ENCODE measurements at places on chromosomes 1 and 21. TPM values are rescaled to one million over a fixed set of nuclear protein-coding genes. Genes with fewer than 3 reads are reported as not detected.

ITLN2 gene
- 0.23 TPM for polyA plus RNA-seq

SYT11 gene
- 2.2 TPM for polyA plus RNA-seq

ADAM15 gene
- polyA plus RNA-seq: 113 TPM

KCTD3 gene
- 14.2 TPM for polyA plus RNA-seq

HMCN1 gene
- 3.9 TPM for polyA plus RNA-seq

KCNA3 gene
- 0.06 TPM for polyA plus RNA-seq

EPHA2 gene
- polyA plus RNA-seq: 14.0 TPM

GRCh38 chr1:115458426-115459114, 120.5 kb upstream of the NGF start:
- no peak for DNase-seq

DNA sequence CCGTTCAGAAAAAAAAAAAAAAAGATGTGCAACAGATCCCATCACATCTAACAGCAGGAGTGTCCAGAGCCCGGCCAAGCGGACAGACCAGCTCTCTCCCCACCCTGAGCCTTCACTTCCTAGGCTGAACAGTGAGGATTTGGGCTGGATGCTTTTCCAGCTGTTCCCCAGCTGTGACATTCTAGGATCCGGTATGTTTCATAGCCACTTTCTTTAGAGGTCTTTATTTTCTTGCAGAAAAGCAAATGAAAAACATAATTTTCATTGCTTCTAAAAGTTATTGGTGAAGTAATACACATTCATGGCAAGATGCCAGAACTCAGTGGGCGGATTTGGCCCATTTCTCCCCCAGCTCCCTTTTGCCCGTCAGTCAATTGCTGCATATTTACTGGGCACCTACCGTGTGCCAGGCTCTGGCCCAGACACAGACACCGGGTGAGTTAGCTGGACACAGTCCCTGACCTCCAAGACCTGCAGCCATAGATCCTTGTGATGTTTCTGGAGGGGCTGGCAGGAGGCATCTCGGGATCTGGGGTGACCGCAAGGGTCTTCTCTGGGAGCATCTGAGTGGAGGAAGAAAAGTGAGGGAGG, 213.7 kb upstream of the VAMP3 start:
- DNase-seq: no peak

DNA sequence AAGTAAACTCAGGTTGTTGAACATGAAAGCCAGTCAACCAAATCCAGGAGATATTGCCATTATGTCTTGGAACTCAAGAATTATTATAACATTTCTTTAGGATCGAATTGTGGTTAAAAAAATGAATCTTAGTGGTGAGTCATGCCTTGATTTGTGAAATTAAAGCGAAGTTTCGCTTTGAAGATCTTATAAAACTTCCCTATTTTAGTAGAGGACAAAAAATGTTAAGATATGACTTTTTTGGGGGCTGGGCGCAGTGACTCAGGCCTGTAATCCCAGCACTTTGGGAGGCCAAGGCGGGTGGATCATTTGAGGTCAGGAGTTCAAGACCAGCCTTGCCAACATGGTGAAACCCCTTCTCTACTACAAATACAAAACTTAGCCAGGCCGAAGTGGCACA, 39.5 kb upstream of the PTBP2 start:
- DNase-seq: no peak

GRCh38 chr1:41776891-41777441, 141.8 kb downstream of the HIVEP3 start:
- no peak for DNase-seq

DNA sequence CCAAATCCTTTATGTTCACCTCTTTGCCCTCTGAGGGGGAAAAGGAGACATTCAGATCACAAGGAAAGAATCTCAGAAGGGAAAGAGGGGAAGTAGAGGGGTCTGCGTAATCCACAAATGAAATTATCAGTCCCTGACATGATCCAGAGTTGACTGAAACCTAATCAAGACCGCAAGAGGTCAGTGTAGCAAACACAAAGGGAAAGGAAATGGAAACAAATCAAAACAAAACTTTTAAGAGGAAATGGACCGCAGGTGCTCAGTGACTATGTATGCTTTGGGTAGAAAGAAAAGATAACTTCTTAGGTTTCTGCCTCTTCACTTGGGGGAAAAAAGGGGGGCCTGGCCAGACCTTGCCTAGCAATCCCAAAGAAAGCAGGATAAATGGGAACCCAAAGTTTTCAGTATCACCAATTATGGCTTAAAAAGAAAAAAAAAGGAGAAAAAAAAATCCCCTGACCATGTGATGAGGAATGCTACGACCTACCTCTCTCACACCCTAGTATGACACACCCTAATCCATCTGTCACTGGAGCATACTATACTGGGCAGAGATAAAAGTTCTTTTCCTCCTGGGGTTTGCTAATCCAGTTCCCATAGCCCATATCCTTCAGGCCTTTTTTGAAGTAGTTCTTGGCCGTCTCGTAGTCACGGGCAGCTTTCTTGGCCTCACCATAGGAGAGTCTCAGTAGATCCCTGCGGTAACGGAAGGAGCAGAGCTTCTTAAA, 16.9 kb downstream of the CHRNB2 start:
- DNase-seq: no peak

GRCh38 chr1:202197653-202198365, 4.2 kb downstream of the LGR6 start:
- no peak for DNase-seq

GRCh38 chr1:14602136-14602535, 3.7 kb downstream of the KAZN start:
- peak; percentile 41 for DNase-seq

DNA sequence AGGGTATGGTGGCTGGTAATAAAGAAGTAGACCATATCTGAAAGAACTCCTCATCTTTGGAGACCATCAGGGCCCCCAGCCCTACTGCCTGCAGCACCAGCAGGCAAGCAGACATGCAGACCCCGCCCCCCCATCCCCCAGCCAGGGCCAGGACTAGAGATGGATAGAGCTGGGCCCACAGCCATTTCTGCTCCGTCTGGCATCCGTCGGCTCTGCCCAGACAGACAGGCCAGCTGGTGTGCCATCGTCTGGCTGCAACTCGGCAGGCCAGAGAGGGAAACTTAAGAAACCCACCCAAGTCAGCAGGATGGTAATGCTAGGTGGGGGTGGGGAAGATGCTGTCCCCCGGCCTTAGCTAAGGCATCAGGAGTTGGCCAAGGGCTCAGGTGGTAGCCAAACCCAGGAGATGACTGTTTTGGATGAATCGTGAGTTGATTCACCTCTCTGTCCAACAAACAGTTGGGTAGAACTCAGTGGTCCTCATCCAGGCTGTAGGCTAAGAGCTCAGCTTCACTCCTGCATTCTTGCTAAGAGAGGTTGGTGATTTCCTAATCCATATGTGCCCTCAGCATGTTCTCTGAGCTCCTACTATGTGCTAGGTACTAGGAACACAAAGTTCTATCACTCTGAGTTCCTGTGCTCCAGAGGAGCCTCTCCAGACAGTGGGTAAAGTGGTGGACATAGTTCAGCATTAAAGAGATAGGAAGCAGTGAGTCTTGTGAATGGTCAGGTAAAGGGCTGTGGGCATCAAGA, 23.2 kb upstream of the TMEM222 start:
- DNase-seq: peak; percentile 38

- DNase-seq: no peak
These were observed 373.5 kb downstream of the KIF26B start for GRCh38 chr1:245528258-245528635.

DNA sequence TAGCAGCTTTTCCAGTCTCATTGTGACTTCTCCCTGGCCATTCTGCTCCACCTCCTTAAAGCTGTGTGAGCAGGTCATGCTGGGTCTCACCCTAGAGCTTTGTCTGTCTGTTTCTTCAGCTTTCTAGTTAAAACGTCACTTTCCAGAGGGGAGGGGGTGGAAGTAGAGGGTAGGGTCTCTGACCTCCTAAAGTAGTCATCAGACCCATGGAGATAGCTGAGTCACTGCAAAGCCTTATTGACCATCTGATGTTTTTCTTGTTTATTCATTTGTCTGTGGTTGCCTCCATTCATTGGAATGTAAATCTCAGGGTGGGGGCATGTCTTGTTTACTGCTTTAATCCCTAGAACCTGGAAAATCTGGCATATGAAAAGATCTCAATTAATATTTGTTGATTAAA, 52.7 kb downstream of the ELF3 start:
- DNase-seq: no peak

- DNase-seq: no peak
These were observed 8.4 kb downstream of the ADARB1 start for GRCh38 chr21:45082736-45083135.

GRCh38 chr1:109864930-109865612, 45.6 kb upstream of the CSF1 start:
- DNase-seq: no peak

DNA sequence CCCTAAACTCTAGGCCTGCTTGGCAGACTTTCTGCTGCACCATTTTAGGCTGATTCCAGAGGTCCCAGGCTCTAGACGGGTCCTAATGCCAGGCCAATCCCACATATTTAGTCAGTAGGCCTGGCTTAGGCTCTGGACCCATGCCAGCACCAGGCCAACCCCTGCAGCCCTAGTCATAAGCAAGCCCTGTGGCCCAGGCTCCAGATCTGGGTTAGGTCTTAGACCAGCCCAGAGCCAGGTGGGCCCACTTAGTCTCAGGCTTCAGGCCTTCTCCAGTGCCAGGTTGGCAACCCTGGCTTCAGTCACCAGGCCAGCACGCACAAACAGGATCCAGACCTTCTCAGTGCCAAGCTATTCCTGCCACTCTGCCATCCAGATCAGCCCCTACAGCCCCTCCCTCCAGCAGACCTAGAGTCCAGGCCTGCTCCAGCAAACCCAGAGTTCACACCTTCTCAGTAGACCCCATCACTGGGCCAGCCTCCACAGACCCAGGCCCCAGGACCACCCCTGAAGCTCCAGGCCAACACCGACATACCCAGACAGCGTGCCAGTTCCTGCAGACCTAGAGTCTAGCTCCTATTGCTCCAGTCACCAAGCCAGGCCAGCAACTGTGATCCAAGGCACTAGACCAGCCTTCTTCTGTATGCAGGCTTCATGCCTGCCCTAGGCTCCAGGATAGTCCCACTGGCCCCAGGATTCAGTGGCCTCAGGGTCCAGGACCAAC, 467.6 kb downstream of the RWDD3 start:
- no peak for DNase-seq

DNA sequence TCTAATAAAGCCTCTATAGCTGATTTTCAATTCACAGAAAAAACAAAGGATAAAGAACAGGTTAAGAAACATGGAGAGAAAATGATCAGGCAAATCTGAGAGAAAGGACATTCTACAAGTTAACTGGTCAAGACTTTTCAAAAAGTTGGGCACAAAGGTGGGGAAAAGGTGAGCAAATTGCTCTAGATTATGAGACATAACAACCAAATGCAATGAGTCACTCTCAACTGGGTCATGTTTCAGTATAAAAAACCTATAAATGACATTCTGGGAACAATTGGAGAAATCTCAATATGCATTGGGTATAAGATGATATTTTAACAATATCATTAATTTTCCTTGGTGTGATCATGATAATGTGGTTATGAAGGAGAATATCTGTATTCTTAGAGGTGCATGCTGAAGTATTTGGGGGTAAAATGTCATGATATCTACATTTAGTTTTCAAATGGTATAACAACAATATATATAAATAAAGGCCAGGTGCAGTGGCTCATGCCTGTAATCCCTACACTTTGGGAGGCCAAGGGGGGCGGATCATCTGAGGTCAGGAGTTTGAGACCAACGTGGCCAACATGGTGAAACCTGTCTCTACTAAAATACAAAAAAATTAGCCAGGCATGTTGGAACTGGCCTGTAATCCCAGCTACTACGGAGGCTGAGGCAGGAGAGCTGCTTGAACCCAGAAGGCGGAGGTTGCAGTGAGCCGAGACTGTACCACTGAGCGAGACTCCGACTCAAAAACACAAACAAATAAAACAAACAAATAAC, 27.0 kb downstream of the ANKRD13C start:
- DNase-seq: no peak

GRCh38 chr1:28822799-28823198, 10.8 kb downstream of the OPRD1 start:
- no peak for DNase-seq

GRCh38 chr1:111208921-111209320, 8.5 kb upstream of the DENND2D start:
- no peak for DNase-seq

- no peak for DNase-seq
These were observed 58.4 kb upstream of the KAZN start for GRCh38 chr1:14539953-14540563.

- peak; percentile 33 for DNase-seq
These were observed 478 bp upstream of the PRDM2 start for GRCh38 chr1:13699510-13699909.

DNA sequence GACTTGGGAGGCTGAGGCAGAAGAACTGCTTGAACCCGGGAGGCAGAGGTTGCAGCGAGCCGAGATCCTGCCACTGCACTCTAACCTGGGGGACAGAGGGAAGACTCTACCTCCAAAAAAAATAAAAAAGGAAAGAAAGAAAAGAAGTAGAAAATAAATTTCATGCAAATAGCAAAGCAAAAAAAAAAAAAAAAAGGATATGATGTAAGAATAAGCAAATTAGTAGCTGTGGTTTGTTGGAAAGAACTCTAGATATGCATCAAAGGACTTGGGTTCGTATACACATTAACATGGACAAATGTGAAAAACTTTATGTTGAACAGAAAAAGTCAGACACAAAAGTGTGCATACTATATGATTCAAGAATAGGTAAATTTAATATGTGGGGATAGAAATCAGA, 11.9 kb downstream of the WASF2 start:
- no peak for DNase-seq

DNA sequence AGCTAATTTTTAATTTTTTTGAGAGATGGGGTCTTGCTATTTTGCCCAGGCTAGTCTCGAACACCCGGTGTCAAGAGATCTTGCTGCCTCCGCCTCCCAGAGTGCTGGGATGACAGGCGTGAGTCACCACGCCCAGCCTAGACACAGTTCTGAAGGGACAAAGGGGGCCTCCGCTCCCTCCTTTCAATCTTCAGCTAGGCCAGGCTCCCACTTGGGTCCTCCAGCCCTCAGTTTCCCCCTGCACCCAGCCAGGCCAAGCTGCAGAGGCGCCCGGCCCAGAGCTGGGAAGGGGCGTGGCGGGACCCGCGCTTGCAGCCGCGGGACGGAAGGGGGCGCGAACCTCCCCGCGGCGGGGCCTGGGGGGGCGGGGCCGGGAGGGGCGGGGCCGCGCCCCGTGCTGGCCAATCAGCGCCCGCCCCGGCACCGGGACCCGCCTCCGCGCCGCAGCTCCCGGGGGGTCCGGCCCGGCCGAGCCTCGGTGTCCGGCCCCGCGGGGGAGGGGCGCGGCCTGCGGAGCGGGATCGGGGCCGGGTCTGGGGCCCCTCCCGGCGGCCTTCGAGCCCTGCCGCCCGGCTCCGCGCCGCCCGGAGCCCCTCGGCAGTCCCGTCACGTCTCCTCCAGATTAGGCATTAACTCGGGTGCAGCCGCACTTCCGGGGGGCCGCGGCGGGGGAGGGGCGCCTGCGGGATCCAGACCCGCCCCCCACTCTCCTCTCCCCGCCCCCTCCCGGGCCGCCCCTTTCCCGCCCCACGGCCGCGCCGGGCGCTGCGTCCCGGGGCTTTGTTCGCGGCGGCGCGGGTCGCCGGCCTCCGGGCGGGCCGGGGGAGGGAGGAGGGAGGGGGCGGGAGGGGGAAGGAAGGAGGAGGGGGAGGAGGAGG, 559 bp upstream of the AGRN start:
- DNase-seq: peak; percentile 88

DNA sequence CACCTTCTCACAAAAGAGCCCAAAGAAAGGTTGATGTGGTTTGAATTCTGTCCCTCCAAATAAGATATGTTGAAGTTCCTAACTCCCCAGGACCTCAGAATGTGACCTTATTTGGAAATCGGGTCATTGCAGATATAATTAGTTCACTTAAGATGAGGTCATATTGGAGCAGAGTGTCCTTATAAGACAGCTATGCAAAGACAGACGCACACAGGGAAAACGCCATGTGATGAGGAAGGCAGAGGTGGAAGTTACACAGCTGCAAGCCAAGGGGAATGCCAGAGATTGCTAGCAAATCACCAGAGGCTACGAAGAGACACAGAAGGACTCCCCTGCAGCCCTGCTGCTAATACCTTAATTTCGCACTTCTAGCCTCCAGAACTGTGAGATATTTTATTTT, 5.2 kb upstream of the ABCB10 start:
- DNase-seq: peak; percentile 67

All from heart left ventricle (tissue), 16 donors.